ENCODE measurements at places on chromosomes 16 and 17.

- no peak for DNase-seq
Measured at GRCh38 chr17:37084372-37084771, 135.6 kb downstream of the AATF start.

DNA sequence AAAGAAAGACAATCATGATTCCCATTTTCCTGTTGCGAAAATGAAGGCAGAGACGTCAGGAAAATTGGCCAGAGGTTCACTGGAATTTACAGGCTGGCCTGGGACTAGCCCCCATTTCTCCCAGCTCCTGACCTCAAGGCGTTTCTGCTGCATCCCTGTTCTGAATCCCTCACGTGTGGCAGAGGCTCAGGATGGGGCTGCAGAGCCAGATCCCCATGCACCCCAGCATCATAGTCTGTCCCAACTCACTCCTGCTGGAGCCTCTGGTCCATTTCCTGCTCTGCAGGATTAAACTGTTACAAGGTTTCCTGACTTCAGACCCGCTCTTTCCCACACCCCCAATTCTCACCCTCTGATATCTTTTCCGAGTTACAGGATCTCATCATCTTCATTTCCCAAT lies 2.9 kb downstream of the GPRC5B start:
- DNase-seq: no peak

GRCh38 chr17:68777243-68777855 lies 176.2 kb upstream of the FAM20A start:
- DNase-seq: peak; percentile 51

GRCh38 chr17:9251273-9251672 lies 230.0 kb downstream of the NTN1 start:
- DNase-seq: no peak

DNA sequence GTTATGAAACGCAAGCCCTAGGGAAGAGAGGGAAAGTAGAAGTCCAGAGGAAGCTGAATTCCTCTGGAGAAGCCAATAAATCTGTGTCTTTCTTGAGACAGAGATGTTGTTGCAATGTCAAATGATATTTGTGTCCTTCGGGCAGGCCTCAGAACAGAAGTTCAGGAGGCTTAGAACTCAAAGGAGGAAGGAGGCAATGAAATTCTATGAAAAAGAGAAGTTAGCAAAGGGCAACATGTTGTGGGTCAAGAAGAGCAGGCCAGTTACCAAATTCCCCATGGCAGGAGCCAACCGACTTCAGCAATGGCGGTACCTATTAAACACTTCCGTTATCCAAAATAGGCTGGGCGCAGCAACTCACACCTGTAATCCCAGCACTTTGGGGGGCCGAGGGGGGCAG lies 109.0 kb upstream of the DHX40 start:
- DNase-seq: no peak

GRCh38 chr16:87849419-87850008 lies 19.8 kb downstream of the SLC7A5 start:
- no peak for DNase-seq

GRCh38 chr17:77608431-77608830 lies 350.1 kb upstream of the TNRC6C start:
- DNase-seq: no peak

GRCh38 chr16:1690810-1691209 lies 12.7 kb downstream of the JPT2 start:
- DNase-seq: no peak

DNA sequence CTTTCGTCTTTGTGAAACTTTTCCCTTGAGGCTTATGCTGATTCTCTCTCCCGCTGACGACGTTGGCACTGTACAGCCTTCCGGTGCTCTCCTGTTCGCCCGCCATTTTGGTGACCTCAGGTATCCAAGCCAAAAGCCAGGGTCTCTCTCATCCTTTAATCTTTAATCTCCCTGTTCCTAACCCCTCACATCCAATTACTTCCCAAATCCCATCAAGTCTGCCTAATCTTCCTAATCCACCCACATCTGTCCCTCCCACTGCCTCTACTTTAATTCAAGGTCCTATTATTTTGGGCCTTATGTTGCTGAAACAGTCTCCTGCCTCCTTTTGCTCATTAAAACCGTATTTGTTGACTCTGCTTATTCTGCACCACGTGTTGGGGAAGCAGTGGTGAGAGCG lies 7.3 kb downstream of the WRAP53 start:
- DNase-seq: no peak

GRCh38 chr17:37490638-37491614 lies 1.2 kb downstream of the DUSP14 start:
- DNase-seq: peak; percentile 36

- peak; percentile 92 for DNase-seq
Measured at GRCh38 chr17:77451245-77451893, 310.6 kb downstream of the SEC14L1 start.

GRCh38 chr17:42692489-42692888 lies 10.2 kb downstream of the CNTNAP1 start:
- no peak for DNase-seq

- DNase-seq: no peak
Measured at GRCh38 chr16:80554033-80554432, 13.2 kb downstream of the DYNLRB2 start.

DNA sequence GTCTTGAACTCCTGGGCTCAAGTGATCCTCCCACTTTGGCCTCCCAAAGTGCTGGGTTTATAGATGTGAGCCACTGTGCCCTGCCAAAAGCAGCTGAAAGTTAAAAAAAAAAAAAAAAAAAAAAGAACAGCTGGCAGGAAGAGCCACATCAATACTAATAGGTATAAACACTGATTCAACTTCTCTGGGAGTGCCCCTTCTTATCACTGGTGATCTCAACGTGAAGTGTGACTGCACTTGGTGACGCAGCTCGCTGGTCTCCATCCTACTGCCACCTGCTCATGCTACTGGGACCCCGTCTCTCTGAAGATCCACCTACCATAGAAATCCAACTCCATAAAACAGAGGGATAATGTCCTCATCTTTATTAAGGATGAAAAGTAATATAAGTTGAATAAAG lies 40.8 kb downstream of the RNF157 start:
- no peak for DNase-seq

GRCh38 chr17:10173913-10174312 lies 24.5 kb downstream of the GAS7 start:
- DNase-seq: no peak

GRCh38 chr17:79188048-79188447 lies 113.4 kb downstream of the ENGASE start:
- no peak for DNase-seq

DNA sequence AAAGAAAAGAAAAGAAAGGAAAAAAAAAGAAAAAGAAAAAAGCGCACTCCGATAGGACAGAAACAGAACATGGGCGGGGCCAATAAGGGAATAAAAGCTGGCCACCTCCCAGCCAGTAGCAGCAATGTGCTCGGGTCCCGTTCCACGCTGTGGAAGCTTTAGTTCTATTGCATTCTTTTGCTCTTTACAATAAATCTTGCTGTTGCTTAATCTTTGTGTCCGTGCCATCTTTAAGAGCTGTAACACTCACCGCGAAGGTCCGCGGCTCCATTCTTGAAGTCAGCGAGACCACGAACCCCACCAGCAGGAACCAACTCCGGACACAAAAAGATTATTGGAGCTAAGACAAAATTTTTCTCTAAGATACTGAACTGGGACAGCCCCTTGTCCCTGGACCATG lies 3.1 kb upstream of the ARL5C start:
- no peak for DNase-seq

DNA sequence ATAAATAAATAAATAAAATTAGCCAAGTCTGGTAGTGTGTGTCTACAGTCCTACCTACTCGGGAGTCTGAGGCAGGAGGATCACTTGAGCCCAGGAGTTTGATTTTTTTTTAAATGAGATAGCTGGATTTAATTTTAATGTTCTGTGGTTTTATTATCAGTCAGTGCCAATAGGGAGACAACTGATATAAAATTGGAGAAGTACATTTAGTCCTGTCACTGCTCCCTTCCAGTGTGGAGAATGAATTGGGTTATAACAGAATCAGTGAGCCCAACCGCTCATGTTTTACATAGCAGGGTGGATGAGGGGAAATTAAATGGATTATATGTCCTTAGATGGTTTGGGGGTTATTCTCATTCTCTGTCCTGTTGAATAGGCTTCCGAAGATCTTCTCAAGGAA lies 6.2 kb downstream of the NME1 start:
- no peak for DNase-seq

- no peak for DNase-seq
Measured at GRCh38 chr16:83768986-83769385, 38.8 kb upstream of the HSBP1 start.

GRCh38 chr17:30520882-30521281 lies 43.7 kb downstream of the GOSR1 start:
- no peak for DNase-seq

- no peak for DNase-seq
Measured at GRCh38 chr16:2671741-2672140, 10.6 kb upstream of the KCTD5 start.

- DNase-seq: no peak
Measured at GRCh38 chr16:75108792-75109731, 7.5 kb downstream of the LDHD start.

- DNase-seq: no peak
Measured at GRCh38 chr17:74759243-74759801, 10.9 kb downstream of the NHERF1 start.

- no peak for DNase-seq
Measured at GRCh38 chr16:50606431-50607050, 58.3 kb downstream of the NKD1 start.

DNA sequence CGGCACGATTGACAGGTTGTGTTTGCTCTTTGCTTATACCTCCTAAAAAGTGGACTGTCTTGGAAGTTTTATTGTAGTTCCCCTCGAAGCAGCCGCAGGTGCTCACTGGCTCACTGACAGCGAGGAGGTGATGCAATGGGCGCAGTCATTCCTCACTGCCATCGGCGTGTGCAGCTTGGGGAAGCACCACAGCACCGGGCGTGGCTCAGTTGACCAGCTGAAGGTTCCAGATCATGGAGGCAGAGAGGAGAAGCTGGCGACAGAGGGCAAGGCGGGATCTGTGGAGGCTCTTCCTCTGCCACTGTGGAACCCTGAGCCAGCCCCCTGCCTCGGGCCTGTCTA lies 72.1 kb upstream of the TNRC6C start:
- no peak for DNase-seq

DNA sequence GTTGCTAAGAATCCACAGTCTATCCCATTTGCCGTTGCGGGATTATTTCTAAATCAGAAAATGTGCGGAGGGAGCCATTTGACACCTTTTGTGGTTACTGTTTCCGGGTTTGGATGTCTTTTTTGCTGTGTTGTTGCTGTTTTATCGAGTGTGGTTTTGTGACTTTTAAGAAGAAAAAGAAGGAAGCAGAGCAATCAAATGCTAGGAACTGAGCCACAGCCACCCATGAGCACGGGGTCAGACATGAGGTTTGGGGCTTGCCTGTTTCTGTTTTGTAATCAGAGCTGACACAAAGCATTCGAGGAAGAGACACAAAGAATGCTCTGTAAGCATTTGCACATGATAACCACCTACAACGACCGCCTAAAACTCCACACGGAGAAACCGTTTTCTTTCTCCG lies 53.1 kb upstream of the CHMP6 start:
- no peak for DNase-seq

DNA sequence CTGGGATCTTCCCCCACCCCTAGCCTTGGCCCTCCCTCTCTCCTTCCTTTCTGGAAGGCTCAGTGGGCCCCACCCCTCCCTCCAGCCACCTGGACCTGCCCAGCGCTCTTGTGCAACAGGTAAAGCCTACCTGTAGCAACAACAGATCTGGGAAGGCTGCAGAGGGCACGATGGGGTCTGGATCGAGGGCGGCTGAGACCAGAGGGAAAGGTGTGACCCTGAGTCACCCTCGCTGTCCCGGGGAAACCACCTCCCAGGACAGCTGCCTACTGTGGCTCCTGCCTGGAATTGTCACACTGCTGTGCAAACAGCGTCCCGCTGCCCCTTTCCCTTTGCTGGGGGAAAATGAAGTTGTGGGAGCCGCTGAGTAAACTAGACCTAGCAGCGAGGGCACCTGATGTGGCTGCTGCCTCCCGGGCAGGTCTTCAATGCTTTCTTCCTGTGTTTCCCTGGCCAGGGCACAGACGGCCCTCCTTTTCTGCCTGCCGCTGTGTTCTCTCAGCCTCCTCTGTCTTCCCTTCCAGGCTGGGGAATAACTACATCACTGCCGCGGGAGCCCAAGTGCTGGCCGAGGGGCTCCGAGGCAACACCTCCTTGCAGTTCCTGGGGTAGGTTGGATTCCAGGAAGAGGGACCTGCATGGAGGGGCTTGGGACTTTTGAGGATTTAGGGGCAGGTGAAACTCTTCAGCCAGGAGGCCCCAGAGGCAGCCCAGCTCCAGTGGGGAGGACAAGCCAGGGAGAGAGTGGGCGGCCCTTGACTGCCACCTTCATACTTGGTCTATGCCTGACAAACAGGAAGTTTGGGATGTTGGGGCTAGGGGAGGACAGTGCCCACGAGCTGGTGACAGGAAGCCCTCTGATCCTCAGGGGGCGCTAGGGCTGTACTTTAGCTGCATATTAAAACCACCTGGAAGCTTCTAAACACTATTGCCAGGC lies 22.2 kb upstream of the CYLD start:
- DNase-seq: no peak

GRCh38 chr17:17350491-17351355 lies 47.5 kb downstream of the NT5M start:
- DNase-seq: no peak

- DNase-seq: no peak
Measured at GRCh38 chr17:31437720-31438400, 46.4 kb downstream of the RAB11FIP4 start.

GRCh38 chr17:35548208-35548810 lies 10.8 kb upstream of the SLFN12L start:
- DNase-seq: no peak

DNA sequence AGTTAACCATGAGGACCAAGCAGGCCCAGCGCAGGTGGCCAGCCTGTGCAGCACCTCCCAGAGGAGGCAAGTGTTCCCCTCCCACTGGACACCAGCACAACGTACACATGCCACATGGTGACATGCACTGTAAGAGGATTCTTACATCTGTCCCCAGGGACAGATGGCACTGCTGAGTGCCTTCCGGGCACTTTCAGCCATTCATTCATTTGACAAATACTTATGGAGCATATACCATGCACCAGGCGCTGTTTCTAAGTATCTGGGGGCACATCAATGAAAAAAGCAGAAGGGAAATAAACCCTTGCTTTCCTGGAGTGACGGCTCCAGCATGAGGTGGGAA lies 79.6 kb downstream of the GAS7 start:
- no peak for DNase-seq

- no peak for DNase-seq
Measured at GRCh38 chr17:7367083-7367482, 12.1 kb downstream of the TMEM95 start.

DNA sequence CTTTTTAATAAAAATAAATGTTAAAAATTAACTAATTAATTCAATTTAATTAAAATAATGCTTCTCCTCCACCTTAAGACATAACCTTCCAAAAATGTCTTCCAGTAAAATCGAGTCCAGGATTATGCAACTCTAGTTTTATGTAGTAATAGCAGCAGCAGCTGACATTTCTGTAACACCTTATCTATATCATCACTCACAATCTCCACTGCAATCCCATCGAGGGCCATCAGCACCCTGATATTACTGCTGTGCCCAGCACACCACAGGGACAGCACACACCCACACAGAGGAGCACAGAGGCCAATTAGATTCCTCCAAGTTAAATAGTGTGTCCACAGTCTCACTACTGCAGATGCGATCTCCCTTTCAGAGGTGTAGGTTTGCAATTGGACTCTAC lies 2.9 kb downstream of the RPH3AL start:
- DNase-seq: no peak

- no peak for DNase-seq
Measured at GRCh38 chr16:51773071-51773890, 622.2 kb upstream of the SALL1 start.

GRCh38 chr17:5719976-5720375 lies 135.7 kb upstream of the NLRP1 start:
- no peak for DNase-seq
